Chondrocyte (in vitro differentiated cells): ENCODE measurements at places on chromosomes 7 and 10.

DNA sequence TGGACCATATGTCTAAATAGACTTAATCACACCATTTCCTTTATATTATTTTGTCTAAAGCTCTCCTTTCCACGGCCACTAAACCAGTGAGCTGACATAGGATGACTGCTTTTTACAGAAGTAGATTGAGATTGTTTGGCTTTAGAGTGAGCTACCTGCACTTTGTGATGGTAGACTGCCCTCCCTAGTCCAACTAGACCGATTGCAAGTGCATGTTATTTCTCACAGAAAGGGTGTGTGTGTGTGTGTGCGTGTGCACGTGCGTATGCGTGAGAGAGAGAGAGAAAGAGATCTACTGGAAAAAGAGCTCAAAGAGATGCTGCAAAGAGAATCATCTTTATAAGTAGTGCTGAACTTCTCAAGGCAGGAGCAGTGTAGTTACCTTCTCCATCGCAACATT is 60.7 kb downstream of the VCL start:
- H3K36me3 ChIP-seq: peaks cover 10% of the 10 kb centered on the region
- no peak for DNase-seq
- peak overlapping the region; percentile 53 for H3K27ac ChIP-seq
- peaks cover 69% of the 10 kb centered on the region for H3K4me1 ChIP-seq
- no peak overlapping the region for H3K4me3 ChIP-seq

DNA sequence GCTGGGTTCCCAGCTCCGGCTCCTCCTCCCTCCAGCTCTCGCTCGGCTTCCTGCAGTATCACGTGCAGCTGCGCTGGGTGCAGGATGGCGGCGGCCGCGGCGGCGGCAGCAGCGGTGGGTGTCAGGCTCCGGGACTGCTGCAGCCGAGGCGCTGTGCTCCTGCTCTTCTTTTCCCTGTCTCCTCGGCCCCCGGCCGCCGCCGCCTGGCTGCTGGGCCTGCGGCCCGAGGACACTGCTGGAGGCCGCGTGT is at the start of gene CNNM1:
Gene CNNM1, plus strand, starts transcription at position 53 of the 250 bp plus-strand sequence. Its CDS starts 32 bp downstream, at position 85.
- H3K27ac ChIP-seq: no peak within 1 kb of the TSS
- peak within 1 kb of the TSS; percentile 48 for H3K4me3 ChIP-seq
- H3K36me3 ChIP-seq: no peaks in the 10 kb centered on the region
- DNase-seq: no peak

DNA sequence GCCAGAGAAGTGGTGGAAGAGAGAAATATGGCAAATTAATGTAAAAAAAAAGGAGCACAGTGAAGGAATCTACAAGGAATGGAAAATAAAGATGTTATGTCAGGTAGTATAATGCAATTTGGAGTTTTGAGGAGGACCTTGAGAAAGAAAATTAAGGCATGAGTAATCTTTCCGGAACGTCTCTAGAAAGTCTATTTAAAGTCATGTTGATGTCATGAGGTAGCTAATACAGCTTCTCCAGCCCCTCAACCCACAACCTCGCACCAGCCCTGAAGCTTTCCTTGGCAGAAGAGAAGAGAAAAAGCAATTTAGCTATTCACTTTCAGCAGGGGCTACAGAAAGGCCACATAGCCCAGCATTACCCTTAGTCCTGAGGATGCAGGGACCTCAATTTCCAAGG is 22.5 kb downstream of the TRDMT1 start:
- H3K27ac ChIP-seq: peak overlapping the region; percentile 42
- H3K4me3 ChIP-seq: no peak overlapping the region
- H3K27me3 ChIP-seq: no peaks in the 10 kb centered on the region
- H3K36me3 ChIP-seq: no peaks in the 10 kb centered on the region
- no peak for DNase-seq
- peaks cover 27% of the 10 kb centered on the region for H3K4me1 ChIP-seq

GRCh38 chr7:68420342-68421192 is 1177.7 kb upstream of the AUTS2 start:
- H3K36me3 ChIP-seq: no peaks in the 10 kb centered on the region
- H3K27me3 ChIP-seq: no peaks in the 10 kb centered on the region
- peak overlapping the region; percentile 85 for H3K27ac ChIP-seq
- peaks cover 16% of the 10 kb centered on the region for H3K4me1 ChIP-seq
- H3K4me3 ChIP-seq: no peak overlapping the region

DNA sequence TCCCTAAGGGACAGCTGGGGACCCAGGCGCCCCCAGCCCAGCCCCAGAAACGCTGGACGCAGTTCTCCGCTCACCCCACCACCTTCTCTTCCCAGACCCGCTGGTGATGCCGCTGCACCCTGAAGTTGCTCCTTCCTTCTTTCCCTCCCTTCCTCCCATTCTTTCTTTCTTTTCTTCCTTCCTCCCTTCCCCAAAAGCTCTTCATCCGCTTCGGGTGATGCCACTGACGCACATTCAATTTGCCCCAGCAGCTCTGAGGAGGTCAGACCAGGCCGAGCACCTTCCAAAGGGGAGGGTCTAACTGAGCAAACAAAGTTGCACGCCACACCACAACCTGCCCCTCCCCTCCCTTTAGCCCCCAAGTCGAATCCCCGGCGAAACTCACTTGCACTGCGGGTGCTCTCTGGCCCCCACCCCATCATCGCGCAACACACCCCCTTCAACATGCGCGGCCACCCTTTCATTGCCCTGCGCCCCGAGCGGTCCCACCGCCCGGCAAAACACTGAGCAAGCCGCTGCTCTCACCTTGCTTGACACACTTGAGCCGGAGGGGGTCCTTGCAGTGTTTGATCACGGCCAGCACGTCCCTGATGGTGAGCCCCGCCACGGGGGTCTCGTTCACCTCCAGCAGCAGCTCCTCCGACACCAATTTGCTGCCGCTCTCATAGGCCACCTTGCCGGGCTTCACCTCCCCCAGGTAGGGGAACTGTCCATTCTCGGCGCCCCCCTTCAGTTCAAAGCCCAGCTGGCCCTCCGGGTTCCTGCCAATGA is 787 bp downstream of the MAGI2 start:
- peak; percentile 90 for DNase-seq
- peaks cover 34% of the 10 kb centered on the region for H3K4me1 ChIP-seq
- H3K36me3 ChIP-seq: peaks cover 1% of the 10 kb centered on the region
- peak overlapping the region; percentile 96 for H3K4me3 ChIP-seq
- peak overlapping the region; percentile 97 for H3K27ac ChIP-seq

- H3K4me3 ChIP-seq: no peak overlapping the region
- H3K27me3 ChIP-seq: no peaks in the 10 kb centered on the region
- H3K27ac ChIP-seq: no peak overlapping the region
- H3K4me1 ChIP-seq: peaks cover 32% of the 10 kb centered on the region
- no peak for DNase-seq
- peaks cover 55% of the 10 kb centered on the region for H3K36me3 ChIP-seq
Observed at GRCh38 chr7:100077205-100077604, 4.3 kb downstream of the ZNF3 start.

DNA sequence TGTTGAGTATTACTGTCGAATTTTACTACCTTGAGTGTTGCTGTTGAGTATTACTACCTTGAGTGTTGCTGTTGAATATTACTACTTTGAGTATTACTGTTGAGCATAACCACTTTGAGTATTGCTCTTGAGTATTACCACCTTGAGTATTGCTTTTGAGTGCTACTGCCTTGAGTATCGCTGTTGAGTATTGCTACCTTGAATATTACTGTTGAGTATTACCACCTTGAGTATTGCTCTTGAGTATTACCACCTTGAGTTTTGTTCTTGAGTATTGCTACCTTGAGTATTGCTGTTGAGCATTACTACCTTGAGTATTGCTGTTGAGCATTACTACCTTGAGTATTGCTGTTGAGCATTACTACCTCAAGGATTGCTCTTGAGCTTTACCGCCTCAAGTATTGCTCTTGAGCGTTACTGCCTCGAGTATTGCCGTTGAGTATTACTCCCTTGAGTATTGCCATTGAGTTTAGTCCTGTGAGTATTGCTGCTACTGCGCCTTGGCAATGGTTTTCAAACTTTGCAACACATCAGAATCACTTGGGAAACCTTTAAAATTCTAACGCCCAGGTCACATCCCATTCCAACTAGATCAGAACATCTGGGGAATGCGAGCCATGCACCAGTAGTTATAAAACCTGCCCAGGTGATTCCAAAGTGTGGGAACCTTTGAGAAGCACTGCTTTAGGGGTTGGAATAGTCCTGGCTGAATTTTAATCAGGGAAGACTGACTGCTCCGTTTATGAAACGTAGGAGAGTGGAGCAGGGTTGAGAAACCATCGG is 61.7 kb downstream of the TCF7L2 start:
- peaks cover 34% of the 10 kb centered on the region for H3K4me1 ChIP-seq
- H3K36me3 ChIP-seq: no peaks in the 10 kb centered on the region
- no peaks in the 10 kb centered on the region for H3K27me3 ChIP-seq
- no peak overlapping the region for H3K4me3 ChIP-seq
- H3K27ac ChIP-seq: no peak overlapping the region

- H3K27ac ChIP-seq: no peak overlapping the region
- peaks cover 1% of the 10 kb centered on the region for H3K36me3 ChIP-seq
- H3K4me1 ChIP-seq: no peaks in the 10 kb centered on the region
- peaks cover 4% of the 10 kb centered on the region for H3K27me3 ChIP-seq
Observed at GRCh38 chr7:126511046-126511445, 741.7 kb downstream of the GRM8 start.

DNA sequence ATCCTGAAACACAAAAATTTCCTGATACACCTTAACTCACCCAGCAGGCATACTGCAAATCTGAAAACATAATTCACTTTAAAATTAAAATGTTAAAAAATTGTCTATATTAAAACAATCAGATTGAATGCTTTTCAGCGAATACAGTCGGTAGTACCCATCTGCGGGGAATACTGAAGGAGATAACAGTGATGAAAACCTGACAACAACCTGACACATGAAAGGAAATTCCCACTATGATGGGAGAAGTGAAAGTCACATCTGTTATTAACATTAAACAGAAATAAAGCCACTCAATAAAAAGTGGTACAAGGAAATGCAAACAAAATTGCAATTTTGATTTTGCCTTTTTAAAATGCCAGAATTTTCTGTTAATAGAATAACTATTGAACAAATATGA is 448.0 kb upstream of the SEMA3A start:
- H3K27ac ChIP-seq: no peak overlapping the region
- no peak for DNase-seq
- no peaks in the 10 kb centered on the region for H3K36me3 ChIP-seq
- H3K4me1 ChIP-seq: peaks cover 31% of the 10 kb centered on the region
- H3K4me3 ChIP-seq: no peak overlapping the region

GRCh38 chr10:68218786-68219185 is 13.1 kb downstream of the ATOH7 start:
- H3K27ac ChIP-seq: no peak overlapping the region
- no peaks in the 10 kb centered on the region for H3K4me1 ChIP-seq
- H3K36me3 ChIP-seq: no peaks in the 10 kb centered on the region
- H3K4me3 ChIP-seq: no peak overlapping the region
- no peak for DNase-seq

DNA sequence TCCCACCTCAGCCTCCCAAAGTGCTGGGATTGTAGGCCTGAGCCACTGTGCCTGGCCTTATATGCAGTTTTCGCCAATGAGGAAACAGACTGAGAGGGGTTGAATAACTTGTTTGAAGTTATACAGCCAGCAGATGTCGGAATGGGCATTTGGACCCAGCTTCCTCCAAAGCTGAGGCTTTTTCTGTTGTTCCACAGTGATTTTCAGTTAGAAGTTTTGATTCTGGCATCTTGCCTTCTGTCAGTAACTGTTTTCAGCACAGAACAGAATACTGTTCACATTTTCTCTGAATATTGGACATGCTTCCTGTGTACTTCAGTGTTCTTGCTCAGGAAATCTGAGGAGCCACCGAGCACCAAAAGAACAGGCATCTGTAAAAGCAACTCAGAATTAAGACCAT is 287.2 kb downstream of the CAMK1D start:
- no peak overlapping the region for H3K4me3 ChIP-seq
- H3K4me1 ChIP-seq: peaks cover 32% of the 10 kb centered on the region
- H3K27me3 ChIP-seq: no peaks in the 10 kb centered on the region

DNA sequence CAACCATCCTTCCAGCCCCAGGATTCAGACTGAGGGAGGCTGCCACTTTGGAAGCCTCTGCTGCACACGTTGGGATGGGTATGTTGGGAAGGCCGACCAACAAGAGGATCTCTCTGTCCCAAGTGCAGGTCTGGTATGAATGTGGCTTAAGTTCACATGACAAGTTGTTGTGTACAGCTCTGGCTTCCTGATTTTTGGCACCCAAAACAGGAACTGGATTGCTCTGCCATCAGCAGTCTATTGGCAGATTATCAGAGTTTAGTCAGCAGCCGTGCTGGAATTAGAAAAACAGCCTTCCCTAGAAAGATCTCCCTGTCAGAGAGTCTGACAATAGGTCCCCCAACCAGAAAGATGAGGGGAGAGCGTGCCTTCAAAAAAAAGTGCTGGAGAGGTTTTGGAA is 66.9 kb downstream of the GOLGA7B start:
- H3K36me3 ChIP-seq: no peaks in the 10 kb centered on the region
- H3K27ac ChIP-seq: no peak overlapping the region
- no peak for DNase-seq
- no peaks in the 10 kb centered on the region for H3K4me1 ChIP-seq

DNA sequence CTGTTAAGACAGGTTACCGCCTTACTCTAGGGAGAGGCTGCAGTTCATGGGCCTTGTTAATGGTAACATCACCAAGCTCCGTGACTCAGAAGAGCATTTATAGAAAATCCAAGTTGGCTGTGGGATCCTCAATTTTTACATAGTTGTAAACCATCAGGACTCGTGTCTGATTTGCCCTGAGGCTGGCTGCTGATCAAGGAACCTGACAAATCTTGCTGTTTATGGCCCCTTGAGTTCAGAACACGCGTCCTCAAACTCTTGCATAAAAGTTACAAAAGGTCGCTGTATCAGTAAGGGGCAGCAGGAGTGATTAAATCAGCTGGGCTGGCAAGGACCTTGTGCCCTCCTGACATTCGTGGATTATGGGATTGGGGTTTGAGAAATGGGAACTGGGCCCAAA is 4.6 kb downstream of the SLC13A4 start:
- peaks cover 14% of the 10 kb centered on the region for H3K27me3 ChIP-seq
- H3K4me1 ChIP-seq: peaks cover 5% of the 10 kb centered on the region
- H3K4me3 ChIP-seq: no peak overlapping the region
- no peak for DNase-seq
- H3K27ac ChIP-seq: no peak overlapping the region
- H3K36me3 ChIP-seq: no peaks in the 10 kb centered on the region

DNA sequence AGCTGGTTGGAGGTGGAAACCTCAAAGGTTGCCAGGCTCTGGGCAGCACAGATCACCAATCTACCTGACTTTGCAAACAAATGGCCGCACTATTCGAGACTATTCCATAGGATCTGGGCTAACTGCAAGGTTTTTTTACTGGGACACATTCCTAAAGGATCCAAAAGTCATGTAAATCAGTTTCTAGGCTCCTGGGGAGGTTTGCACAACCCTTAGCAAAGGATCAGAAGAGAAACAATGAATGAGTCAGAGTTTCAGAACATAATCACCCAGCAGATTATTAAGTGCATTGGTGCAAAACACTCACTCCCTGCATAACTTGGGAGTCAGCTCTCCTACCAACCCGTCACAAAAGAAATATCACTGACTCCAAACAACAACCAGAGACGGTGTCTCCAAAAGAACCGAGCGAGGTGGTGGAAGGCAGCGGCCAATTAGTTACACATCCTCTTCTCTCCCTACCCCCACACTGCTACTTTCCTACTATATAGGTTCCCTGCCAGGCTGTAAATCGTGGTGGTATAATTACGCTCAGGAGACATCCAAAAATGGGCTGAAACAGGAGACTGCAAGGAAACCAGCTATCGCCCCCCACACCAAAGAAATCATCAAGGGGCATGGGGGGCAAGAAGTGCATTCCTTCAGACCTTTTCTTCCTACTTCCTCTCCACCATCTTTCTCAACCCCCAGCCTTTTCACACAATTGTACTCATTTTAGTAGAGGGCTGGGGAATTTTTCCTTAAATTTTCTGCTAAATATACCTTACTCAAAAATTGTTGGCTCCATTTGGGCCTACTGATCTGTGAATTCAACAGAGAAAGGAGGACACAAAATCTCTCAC is 3.2 kb downstream of the UBE2H start:
- DNase-seq: no peak
- no peak overlapping the region for H3K27ac ChIP-seq
- H3K4me1 ChIP-seq: peaks cover 29% of the 10 kb centered on the region
- H3K36me3 ChIP-seq: peaks cover 8% of the 10 kb centered on the region
